Activated T-helper 1 cell treated with anti-CD3 and anti-CD28 coated beads, Interleukin-2, amount 50 U/mL, for 16 hours (primary cell): ENCODE measurements at places on chromosomes 5 and 9.

DNA sequence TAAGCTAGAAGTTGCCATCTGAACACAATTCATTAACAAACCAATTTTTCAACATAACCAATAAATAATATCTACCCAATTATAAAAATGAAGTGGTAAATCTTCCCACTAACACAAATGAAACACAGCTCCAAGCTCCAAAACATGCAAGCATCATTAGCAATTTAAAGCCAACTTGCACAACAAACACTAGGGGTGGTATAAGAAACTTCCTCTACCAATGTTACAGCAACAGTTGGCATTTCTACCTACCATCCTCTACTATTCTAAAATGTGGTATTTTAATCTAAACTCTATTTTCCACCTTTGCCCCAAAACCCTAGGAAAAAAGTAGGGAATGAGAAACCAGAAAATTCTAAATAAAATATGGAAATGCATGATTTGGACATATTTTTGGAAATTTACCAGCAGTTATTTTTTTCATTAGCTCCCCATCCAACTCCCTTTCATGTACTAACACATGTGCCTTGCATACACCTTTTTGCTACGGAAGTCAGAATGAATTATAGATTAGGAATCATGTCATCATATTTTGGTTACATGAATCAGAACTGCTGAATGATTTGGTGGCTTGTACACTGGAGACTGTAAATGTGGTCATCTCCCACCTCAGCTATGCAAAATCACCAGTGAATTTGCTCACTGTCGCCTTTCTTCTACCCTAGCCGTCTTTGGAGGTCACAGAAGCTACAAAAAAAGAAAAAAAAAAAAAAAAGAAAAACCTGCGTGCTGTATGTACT lies 4.1 kb downstream of the NR6A1 start:
- DNase-seq: no peak

DNA sequence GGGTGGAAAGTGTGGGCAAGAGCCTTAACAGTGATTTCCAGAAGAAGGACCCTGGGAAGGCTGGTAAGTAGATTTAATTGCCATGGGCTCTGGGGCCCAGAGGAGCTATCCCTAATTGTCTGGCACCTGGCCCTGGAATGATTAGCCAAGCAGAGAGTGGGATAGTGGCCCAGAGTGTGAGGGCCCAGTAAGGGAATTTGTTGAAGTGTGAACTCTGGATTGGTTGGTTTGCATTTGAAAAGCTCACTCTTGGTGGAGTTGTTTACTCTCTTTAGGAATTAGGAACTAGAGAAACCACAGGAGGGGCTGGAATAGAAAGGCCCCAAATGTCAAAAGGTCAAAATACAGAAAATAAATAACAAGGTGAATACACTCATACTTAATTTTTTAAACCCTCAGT lies 207.1 kb downstream of the GABRG2 start:
- no peak for DNase-seq

- DNase-seq: no peak
Observed at GRCh38 chr9:13648676-13649075, 369.2 kb upstream of the MPDZ start.

GRCh38 chr5:69293882-69294281 lies 38.7 kb downstream of the CCDC125 start:
- DNase-seq: no peak

DNA sequence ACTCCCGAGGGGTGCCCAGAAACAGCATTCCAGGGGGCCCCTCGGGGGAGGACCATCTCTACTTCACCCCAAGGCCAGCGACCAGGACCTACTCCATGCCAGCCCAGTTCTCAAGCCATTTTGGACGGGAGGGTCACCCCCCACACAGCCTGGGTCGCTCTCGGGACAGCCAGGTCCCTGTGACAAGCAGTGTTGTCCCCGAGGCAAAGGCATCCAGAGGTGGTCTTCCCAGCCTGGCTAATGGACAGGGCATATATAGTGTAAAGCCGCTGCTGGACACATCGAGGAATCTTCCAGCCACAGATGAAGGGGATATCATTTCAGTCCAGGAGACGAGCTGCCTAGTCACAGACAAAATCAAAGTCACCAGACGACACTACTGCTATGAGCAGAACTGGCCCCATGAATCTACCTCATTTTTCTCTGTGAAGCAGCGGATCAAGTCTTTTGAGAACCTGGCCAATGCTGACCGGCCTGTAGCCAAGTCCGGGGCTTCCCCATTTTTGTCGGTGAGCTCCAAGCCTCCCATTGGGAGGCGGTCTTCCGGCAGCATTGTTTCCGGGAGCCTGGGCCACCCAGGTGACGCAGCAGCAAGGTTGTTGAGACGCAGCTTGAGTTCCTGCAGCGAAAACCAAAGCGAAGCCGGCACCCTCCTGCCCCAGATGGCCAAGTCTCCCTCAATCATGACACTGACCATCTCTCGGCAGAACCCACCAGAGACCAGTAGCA lies 83.9 kb downstream of the GOLPH3 start:
- no peak for DNase-seq

DNA sequence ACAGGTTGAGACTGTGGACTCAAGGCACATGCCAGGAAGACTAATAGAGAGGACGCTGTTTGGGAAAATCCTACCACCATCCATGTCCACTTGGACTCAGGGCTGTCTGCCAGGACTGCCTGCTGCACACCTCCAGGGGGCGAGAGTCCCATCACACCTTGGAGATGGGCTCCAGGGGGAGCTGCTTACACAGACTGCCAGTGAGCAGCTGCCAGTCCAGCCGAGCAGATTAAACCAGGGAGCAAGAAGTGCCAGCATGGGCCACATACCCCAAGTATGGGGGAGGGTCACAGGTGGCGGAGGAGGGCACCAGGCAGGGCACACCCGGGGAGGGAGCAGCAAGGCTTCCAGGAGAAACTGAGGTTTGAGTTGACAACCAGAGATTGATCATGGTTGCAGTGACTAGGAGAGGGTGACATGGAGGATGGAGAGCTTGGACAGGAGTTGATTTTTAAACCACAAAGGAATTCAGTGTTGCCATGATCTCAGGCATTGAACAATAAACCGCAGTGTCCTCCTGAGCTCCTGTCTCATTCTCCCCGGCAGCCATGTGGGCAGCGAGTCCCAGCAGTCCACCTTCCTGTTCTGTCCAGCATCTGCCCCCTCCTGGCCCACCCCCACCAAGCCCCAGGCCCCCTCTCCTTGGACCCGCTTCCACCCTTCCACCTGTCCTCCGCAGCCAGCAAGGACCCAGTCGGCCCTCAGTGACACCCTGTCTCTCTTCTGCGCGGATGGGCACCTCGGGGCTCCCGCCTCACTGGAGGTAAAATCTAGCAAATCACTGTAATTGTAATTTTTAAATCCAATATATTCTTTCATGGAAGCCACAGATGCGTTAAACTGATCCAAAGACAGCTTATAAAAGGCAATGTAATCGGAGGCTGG lies 3.1 kb upstream of the VAV2 start:
- no peak for DNase-seq

GRCh38 chr5:178434851-178435250 lies 155.3 kb downstream of the COL23A1 start:
- no peak for DNase-seq

GRCh38 chr5:168432903-168433302 lies 53.4 kb upstream of the RARS1 start:
- DNase-seq: no peak

DNA sequence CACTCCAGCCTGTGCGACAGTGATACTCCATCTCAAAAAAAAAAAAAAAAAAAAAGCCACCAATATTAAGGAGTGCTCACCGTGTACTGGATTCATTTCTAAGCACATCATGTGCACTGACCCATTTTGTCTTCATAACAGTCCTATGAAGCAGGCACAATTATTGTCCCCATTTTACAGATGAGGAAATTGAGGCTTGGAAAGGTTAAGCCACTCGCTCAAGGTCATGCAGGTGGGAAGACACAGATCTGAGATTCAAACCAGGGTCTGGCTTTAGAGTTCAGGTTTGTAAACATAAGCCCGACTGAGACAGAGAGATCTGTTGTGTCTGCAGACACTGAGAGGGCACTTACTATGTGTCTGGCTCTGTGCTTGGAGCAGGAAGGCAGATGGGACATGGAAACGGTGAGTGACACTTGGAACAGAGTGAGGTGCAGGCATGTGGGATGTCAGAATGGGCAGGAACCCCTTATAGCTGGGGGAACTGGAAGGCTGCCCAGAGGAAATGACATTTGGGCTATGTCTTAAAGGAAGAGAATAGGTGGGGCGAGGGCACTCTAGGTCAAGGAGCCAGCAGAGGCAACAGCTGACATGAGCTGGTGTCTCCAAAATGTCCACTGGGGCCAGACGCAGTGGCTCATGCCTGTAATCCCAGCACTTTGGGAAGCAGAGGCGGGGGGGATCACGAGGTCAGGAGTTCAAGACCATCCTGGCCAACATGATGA lies 69.9 kb downstream of the STK10 start:
- no peak for DNase-seq

DNA sequence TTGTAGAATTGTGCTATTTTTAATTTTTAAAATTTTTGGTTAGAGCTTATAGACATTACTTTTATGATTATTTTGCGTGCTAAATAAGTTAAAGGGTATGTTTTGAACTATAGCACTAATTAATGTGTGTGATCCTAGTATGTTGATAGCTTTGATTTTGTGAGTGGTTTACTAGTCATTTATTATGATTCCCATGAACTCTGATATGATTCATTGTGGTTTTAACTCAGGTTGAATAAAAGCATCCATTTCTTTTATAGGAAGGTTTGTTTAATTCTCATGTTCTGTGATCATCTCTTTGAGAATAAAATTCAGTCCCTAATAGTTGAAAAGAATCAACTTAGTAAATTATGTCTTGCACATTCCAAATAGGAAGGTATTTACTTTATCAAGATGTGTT lies 22.5 kb downstream of the C5orf22 start:
- DNase-seq: no peak

- DNase-seq: no peak
Observed at GRCh38 chr9:117714282-117714681, 10.1 kb downstream of the TLR4 start.

GRCh38 chr5:149700347-149700746 lies 29.8 kb upstream of the PPARGC1B start:
- no peak for DNase-seq

GRCh38 chr9:4226331-4227250 lies 73.3 kb downstream of the GLIS3 start:
- DNase-seq: no peak

DNA sequence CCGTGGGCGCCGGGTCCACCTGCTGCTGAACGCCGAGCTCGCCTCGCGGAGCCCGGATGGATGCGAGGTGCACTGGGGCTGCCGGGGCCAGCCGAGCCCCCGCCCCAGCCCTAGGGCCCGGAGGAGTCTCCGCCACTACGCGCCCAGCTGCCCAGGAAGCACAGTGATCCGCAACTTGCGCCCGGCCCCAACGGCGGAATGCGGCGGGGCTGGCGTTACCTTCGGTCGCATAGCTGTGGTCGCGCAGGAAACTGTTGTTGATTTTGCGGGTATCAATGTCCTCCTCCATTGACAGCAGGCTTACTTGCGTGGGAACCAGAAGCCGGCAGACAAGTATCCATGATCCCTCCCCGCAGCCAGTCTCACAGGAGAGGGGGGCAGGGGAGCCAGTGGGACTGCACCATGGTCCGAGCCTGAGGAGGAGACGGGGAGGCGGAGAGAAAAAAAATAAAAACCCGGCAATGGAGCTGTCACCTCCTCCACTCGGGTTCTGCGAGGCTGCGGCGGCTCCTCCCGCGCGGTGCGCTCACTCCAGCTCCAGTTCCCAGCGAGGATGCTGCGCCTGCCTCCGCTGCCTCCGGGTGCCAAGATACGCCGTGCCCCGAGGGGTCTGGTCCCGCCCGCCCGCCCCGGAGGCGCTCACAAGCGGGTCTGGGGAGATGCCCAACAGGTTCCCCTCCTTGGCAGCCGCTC lies 628 bp downstream of the PPP2R2B start:
- no peak for DNase-seq

GRCh38 chr5:31720004-31720403 lies 81.1 kb downstream of the PDZD2 start:
- no peak for DNase-seq

GRCh38 chr9:68995776-68996175 lies 18.1 kb downstream of the PRKACG start:
- no peak for DNase-seq

DNA sequence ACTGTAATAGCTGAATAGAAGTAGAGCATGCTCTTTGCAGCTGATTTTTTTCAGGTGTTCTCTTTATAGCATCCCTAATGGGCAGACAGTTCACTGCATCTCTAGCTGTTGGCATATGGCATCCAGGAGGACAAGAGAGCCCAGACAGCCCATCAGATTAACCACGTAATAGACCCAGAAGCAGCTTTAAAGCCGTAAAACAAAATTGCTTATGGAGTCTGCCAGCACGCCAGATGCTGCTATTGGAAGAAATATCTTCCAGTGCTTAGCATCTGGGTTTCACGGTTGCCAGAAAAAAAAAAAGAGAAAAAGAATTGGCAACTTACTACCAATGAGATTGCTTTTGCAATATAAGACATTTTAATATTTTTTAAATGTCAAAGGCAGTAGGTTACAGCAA lies 869.4 kb upstream of the NUDT12 start:
- DNase-seq: no peak

DNA sequence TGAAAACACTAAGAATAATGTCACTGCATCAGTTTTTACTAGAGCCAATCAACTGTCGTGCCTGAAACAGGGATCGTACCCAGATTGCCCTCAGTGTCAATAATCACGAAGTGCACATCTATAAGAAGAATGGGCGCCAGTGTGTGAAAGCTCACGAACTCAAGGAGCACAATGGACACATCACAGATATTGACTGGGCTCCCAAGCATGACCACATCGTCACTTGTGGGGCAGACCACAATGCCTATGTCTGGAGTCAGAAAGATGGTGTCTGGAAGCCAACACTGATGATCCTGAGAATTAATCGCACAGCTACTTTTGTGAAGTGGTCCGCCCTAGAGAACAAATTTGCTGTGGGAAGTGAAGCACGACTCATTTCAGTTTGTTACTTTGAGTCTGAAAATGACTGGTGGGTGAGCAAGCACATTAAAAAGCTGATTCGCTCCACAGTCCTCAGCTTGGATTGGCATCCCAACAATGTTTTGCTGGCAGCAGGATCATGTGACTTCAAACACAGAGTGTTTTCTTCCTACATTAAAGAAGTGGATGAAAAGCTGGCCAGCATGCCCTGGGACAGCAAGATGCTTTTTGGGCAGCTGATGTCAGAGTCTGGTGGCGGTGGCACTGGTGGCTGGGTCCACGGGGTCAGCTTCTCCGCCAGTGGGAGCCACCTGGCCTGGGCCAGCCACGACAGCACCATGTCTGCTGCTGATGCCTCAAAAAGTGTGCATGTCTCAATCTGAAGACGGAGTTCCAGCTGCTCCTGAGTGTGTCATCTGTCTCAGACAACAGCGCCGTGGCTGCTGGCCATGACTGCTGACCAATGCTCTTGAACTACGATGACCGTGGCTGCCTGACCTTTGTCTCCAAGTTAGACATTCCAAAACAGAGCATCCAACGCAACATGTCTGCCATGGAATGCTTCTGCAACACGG lies 32.2 kb downstream of the NSA2 start:
- no peak for DNase-seq

GRCh38 chr9:73152543-73152844 lies 829 bp downstream of the ANXA1 start:
- no peak for DNase-seq
